Astrocyte (in vitro differentiated cells and primary cell): ENCODE measurements at places on chromosomes 13 and 19.

GRCh38 chr13:78845656-78846365 lies 186.9 kb upstream of the OBI1 start:
- no peak for DNase-seq

DNA sequence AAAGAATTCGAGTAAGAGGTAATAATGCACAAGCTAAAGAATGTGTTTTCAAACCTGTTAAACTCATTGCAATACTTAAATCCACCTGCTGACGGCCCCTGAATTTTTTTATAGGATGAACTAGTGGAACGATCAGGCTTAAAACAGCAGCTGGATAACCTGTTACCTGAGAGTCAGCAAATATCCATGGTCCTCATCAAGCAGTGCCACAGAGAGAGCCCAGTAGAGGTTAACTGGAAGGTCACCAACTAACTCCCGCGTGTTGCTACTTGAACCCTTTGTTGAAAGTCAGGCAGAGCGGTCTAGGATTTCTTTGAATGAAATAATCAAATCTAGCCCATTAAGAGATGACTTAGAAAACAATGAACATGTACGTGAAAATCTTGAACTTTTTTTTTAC lies 47.6 kb upstream of the SPRY2 start:
- no peak for DNase-seq

DNA sequence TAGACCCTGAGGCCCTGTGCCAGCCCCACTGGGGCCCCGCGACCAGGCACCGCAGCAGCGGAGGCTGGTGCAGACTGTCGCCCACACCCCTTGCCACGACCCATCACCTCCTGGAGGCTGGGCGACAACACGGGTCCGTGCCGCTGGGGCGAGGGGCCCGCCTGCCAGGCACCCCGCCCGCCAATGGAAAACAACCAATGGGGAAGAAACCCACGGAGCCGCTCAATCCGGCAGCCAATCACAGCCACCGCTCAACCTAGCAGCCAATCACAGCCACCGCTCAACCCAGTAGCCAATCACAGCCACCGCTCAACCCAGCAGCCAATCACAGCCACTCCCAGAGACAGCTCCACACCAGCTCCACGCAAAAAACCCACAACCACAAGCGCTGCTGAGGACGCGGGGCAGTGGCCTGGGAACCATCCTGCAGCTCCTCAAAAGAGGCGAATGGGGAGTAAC lies 29.7 kb downstream of the GPX4 start:
- DNase-seq, result no peak

DNA sequence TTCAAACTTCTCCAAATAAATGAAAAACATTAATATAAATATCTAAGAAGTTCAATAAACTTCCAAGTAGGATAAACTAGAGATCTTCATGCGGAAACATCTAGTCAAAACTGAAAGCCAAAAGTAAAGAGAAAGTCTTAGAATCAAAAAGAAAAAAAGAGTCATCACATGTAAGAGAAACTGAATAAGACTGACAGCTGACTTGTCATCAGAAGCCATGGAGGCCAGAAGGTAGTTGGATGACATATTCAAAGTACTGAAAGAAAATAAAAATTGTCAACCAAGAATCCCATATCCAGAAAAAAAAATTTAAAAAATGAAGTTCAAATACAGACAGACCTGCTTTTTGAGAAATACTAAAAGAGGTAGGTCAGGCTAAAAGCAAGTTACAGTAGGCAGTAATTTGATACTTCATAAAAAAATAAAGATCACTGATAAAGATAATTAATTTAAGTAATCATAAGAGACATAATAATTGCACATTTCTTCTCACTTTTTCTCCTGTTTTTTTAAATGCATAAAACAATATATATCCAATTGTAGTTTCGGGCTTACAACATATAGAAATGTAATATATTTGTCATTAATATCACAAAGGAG lies 327.6 kb upstream of the PCDH9 start:
- DNase-seq, result peak; percentile 10

GRCh38 chr19:17379221-17379631 lies 2.1 kb upstream of the PLVAP start:
- DNase-seq, result no peak

GRCh38 chr13:93320942-93321341 lies 94.3 kb downstream of the GPC6 start:
- DNase-seq, result peak; percentile 54

DNA sequence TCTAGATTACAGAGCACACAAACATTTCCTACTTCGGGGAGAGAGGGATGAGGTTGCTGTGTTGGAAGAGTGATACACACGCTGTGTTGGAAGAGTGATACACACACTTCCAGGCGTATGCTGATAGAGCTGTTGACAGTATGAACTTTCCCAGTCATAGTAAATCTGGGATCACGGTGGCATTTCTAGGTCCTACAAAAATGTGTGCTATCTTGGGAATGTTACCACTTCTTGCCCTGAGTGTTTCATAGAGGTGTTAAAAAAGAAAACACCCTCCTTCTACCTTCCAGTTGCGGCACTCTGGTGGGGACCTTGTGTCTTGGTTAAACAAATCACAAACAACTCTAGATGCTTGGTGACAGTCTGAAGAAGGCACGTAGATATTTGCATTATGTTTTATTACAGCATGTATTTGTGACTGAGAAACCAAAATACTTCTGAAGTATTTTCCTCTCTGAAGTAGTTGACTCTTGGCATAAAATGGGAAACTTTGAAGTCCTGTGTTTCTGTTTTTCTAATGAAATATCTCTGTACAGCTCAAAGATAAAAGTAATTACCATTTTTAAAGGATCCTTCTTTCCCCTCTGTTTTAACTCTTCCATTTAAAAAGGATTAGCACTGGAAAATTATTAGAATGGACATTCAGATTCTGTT lies 52.5 kb downstream of the ARHGAP35 start:
- no peak for DNase-seq

DNA sequence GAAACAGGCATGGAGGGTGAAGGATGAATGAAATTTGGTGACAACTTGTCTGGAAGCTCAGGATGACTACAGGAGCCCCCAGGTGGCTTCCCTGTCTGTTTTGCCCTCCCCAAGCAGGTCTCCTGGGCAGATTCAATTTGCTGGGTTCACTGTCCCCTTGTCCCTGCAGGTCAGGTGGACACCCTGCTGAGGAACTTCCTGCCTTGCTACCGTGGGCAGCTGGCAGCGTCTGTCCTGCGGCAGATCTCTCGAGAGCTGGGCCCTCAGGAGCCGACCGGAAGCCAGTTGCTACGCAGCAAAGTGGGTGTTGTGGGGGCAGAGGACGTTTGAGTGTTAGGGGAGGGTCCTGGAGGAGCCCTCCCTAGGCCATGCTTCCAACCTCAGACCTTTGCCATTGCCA lies 19.1 kb downstream of the PGLS start:
- DNase-seq, result no peak

GRCh38 chr13:39976481-39976880 lies 321.0 kb downstream of the COG6 start:
- DNase-seq, result no peak

DNA sequence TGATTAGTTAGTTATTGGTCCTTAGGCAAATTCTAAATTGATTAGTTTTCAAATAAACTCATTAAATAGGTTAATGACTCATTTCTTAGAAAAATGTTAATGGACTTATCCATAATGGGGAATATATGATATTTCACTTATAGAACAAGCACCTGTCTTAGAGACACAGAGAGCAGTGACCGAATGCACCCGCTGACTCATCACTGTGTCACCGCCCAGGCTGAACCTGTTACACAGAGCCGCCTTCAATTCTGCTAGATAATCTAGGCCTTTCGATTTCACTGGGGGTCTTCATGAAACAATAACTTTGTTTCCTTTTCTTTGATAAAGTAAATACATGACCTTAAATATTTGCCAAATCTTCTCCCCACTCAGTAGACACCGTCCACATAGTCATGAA lies 13.1 kb downstream of the IRS2 start:
- DNase-seq, result no peak

GRCh38 chr19:49832556-49832955 lies 14.5 kb downstream of the MED25 start:
- no peak for DNase-seq

- no peak for DNase-seq
Observed at GRCh38 chr19:3383121-3383722, 16.8 kb downstream of the NFIC start.

DNA sequence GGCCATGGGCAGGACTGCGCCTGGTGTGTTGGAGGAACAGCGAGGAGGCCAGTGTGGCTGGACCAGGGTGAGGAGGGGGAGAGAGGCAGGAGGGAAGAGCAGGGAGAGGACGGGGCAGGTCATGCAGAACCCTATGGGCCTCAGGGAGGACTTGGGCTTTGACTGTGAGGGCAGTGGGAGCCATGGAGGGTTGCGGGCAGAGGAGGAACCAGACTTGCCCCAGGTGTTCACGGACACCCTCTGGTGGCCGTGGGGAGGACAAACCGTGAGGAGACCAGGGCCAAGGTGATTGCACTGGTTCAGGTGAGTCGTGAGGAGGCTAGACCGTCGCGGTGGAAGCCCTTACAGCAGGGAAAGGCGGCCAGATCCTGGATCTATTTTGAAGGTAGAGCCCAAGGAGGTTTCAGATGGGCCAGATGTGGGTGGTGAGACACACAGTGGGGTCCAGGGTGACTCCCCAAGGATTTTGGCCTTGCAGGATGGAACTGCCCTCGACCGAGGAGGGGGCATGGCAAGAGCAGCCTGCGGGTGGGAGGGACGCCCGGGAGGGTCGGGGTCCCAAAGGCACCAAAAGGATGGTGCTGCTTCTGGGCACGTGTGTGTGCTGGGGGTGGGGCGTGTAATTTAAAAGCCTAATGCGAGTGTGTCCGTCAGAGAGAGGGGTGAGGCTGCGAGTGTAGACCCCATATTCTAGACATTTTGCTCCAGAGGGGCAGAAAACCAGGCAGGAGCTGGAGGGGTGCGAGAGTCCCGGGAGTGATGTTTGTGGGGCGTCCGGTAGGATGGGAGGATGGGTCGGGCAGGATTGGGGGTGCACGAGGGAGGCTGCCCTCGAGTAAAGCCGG lies 2.7 kb upstream of the REXO1 start:
- DNase-seq, result no peak

DNA sequence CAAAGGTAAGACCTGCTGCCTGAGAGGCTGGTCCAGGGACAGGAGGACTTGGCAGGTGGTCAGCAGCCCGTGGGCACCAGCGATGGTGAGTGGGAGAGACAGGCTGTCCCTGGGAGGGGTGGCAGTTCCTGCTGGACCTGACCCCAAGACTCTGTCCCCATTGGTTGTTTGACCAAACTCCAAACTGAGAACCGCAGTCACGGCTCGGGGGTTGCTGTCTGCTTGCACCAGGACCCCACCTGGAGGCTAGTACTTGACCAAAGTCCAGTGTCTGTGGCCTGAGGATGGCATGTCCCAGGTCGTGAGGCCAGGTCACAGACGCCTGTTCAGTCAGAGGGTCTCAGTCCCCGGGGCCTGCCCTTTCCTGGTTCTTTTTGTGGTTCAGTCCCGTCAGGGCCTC lies 9.9 kb upstream of the ZNF14 start:
- no peak for DNase-seq

GRCh38 chr19:13831537-13832467 lies 36.6 kb downstream of the ZSWIM4 start:
- no peak for DNase-seq

GRCh38 chr13:79380997-79381396 lies 25.1 kb downstream of the RBM26 start:
- no peak for DNase-seq
